ENCODE measurements at places on chromosomes 1 and 21. TPM values are rescaled to one million over a fixed set of nuclear protein-coding genes. Genes with fewer than 3 reads are reported as not detected.
A peak's percentile ranks its signal among the peaks of the same experiment; 100 is the strongest.

RIIAD1 gene
- polyA plus RNA-seq = not detected

PODN gene
- polyA plus RNA-seq = not detected

OR2L13 gene
- polyA plus RNA-seq = 0.73 TPM

TMEM82 gene
- not detected for polyA plus RNA-seq

GRCh38 chr1:37755951-37756560 lies 8.9 kb downstream of the EPHA10 start:
- no peaks in the 10 kb centered on the region for H3K36me3 ChIP-seq
- H3K27me3 ChIP-seq = peaks cover 14% of the 10 kb centered on the region
- no peak for DNase-seq

DNA sequence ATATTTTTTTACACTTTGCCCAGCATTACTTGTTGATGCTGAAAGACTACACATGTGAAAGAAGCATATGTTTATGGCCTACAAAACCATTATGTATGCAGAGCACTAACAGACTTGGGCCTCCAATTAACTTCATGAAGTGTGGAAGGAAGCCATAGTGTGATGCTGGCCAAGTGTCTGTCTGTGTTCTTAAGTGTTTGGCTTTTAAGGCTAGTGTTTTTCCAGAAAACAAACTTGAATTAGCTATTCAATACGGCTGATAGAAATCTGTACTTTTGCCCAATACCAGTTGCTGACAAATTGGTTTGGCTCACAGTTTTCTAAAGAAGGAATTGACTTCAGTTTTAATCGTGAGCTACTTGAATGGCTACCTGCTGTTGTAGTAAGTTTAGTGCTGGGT lies 136.1 kb downstream of the ADGRL2 start:
- no peak for DNase-seq

DNA sequence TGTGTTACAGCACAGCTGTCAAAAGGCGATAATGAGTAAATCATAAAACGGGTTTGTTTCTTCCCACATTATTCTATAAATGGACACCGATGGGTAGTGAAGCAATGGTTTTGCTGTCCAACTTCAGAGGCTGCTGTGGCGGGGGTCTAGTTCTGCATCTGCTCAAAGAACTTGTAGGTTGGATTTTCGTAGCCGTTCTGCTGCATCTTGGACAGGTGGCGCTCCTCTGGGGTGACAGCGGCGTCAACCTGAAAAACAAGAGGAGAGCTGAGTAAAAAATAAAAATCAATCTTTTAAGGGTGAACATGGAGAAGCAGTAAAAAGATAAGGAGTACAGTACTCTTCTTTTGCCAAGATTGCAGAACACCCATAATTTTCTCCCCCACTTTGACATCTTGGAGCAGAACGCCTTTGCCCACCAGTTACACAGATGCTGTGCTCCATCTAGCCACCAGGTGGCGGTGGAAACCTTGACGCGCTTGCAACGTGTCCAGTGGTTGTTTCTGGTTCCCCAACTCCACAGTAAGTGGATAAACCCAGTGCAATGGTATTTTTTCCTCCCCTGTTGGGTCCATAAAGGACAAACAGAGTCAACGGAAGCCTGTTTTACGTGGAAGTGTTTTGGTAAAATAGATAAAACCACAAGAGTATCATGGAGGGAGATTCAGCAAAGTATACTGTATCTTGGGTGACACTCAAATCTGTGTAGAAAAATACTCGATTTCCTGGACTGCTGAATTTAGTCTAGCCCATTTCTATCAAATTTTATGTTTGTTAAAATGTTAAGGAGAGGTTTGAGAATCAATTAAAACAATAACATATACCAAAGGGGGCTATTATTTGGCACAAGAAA lies 147.0 kb downstream of the GABPA start:
- H3K27me3 ChIP-seq = no peaks in the 10 kb centered on the region

DNA sequence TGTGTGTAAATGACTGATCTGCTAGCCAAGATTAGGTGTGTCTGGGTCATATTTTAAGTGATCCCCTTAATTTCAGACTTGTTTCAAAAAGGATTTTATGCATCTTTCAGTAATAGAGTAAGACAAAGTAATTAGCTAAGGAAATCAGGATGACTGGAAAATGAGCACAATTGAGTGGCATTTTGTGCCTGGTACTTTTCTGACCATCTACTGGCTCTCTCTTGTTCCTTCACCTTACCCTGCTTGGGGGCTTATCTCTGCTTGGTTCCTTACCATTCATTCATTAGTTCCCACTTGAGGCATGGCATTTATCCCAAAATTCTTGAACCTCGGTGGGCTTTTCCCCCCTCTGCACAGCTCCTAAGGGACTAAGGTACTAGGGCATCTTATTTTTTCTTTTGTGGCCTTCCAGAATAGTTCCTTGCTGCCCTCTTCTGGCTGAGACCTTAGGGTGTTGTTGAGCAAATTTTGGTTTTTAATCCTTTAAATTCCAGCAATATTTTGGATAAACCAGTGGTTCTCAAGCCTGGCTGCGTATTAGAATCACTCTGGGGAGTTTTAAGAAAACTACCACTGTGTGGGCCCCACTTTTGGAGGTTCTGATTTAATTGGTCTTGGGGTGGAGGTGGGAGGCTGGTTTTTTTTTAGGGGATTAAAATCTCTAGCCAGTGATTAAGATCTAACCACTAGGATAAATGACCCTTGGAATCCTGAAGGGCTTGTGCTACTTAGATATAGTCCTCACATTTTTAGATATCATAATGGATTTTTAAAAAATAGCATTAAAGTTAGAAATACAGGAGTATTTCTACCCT lies 50.8 kb downstream of the HS2ST1 start:
- no peak overlapping the region for H3K27ac ChIP-seq
- no peaks in the 10 kb centered on the region for H3K4me1 ChIP-seq
- DNase-seq = peak; percentile 48
- no peaks in the 10 kb centered on the region for H3K27me3 ChIP-seq
- no peak overlapping the region for H3K4me3 ChIP-seq
- no peaks in the 10 kb centered on the region for H3K36me3 ChIP-seq

GRCh38 chr1:76585980-76586674 lies 281.2 kb upstream of the ST6GALNAC5 start:
- H3K4me1 ChIP-seq = no peaks in the 10 kb centered on the region
- H3K4me3 ChIP-seq = no peak overlapping the region
- no peaks in the 10 kb centered on the region for H3K36me3 ChIP-seq
- no peak overlapping the region for H3K27ac ChIP-seq
- no peak for DNase-seq

GRCh38 chr1:153260585-153261280 lies 1.2 kb downstream of the LORICRIN start:
- no peak overlapping the region for H3K27ac ChIP-seq
- H3K27me3 ChIP-seq = peaks cover 5% of the 10 kb centered on the region
- DNase-seq = peak; percentile 40
- H3K36me3 ChIP-seq = no peaks in the 10 kb centered on the region
- peak overlapping the region; percentile 56 for H3K4me3 ChIP-seq
- H3K4me1 ChIP-seq = peaks cover 26% of the 10 kb centered on the region

DNA sequence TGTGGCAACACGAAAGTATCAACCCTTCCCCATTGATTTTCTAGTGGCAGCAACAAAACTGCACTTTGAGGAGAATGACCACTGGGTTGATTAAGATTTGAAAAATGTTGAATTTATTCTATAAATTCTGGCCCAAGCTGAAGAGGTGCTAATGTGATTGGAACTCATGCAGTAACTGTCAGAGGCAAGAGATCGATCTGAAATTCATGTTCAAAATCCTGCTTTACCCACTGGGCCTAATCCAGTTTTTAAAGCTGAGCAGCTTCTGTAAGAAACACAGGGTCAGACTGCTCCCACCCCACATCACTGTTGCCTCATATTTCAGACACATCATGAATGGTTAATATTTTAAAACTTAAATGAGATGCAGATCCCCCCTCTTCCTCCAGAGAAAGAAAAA lies 617.5 kb upstream of the BEND5 start:
- no peaks in the 10 kb centered on the region for H3K4me1 ChIP-seq
- no peaks in the 10 kb centered on the region for H3K27me3 ChIP-seq
- DNase-seq = no peak
- H3K4me3 ChIP-seq = no peak overlapping the region

DNA sequence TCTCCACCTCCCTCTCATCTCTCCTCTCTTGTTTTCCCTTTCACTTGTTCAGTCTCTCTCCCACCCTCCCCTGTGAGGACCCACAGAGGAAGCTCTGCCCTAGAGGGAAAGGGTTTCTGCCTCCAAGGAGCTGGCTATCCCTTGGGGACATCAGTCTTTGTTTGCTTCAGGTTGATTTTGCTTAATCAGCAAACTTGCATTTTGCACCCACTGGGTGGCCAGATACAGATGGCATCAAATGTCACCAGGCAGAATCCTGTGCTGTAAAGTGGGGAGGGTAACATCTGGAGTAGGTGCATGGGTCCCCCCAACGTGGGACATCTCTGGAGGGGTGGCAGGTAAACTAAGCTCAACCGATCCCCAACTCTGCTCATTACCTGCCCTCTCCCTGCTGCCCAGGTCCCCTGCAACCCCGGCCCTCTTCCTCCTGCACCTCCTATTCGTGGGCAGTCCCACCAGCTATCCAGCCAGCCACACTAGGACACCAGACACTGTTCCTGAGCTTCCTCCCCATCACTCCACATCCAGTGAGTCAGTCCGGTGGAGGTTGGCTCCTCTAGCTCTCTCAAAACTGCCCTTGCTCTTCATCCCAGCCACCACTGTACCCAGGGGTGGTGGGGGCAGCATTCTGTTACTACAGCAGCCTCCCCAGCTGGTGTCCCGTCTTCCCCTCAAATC lies 123.3 kb downstream of the KCNN3 start:
- no peak overlapping the region for H3K4me3 ChIP-seq
- no peak overlapping the region for H3K27ac ChIP-seq
- H3K27me3 ChIP-seq = peaks cover 32% of the 10 kb centered on the region

DNA sequence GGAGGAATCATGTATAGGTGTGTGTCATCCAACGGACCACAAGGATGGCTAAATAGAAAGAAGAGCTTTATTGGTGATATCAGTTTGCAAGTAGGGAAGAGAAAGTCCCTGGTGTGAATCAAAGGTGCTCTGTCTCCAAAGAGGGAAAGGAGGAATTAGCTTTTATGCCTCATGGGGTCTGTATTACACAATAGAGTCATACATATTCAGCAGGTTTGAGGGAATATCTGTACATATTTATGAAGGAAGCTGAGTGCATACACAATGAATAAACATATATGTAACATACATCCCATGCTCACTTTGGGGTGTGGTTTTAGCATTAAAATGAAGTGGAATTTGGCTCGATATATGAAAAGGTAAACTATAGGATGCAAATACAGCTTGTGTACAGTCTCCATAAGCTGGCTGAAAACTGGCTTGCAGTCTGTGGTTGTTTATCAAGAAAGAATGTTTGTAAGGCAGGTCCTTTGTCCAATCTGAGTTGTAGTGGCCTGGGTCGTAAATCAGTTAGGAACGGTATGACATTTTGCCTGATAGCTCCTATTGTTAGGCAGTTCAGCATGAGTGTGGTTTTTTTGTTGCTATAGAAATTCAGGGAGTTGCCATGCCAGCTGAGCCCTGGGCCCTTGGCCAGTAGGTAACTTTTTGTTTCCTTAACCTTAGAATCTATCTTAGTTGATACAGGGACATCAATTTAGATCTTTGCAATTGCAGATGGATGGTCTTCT lies 198.0 kb upstream of the ZP4 start:
- H3K4me3 ChIP-seq = no peak overlapping the region
- no peak overlapping the region for H3K27ac ChIP-seq
- H3K27me3 ChIP-seq = no peaks in the 10 kb centered on the region
- H3K4me1 ChIP-seq = no peaks in the 10 kb centered on the region

All from B cell (primary cell).